ENCODE measurements at places on chromosomes 6 and 20. TPM values are rescaled to one million over a fixed set of nuclear protein-coding genes. Genes with fewer than 3 reads are reported as not detected.

DNA sequence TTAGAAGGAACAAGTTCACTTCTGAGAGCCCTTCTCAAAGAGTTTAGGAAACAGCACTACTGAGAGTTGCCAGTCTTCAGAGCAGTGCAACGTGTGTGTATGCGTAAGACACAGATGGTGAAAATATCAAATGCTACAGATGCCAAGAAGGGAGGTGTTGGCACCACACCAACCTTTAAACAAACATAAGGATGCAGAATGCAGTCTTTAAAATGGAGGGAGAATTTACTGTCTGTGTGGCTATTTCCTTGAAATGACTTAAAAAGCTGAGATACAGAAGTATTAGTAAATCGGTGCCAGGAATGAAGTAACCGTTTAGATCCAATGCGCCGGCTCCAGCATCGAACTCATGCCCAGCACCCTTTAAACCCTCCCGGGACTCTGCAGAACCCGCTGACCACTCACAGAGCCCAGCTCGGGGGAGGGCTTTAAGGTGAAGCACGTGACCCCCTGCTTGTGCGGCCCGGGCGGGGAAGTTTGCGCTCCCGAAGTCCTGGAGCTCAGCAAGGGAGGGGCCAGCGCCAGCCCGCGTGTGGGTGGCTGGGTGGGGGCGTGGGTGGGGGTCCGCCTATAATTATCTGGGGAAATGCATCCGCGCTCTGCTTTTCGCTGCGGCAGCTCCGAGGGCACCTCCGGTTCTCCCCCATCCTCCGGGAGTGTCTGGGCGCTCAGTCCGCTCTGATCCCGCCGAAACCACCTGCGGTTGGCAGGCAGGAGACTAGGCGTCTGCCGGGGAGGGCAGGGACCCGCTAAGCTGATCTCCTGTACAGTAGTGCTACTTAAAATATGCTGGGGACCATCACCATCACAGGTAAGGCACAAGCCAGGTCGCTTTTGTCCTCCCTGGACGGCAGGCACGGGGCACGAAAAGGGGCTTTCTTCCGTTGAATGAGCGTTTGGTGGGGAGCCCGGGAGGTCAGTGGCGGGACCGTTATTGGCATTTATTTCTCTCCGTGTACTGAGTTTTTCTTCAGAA is 66.0 kb downstream of the ZBTB2 start:
- peak; percentile 81 for DNase-seq

GRCh38 chr6:157757430-157758403 is 65.3 kb upstream of the SNX9 start:
- no peak for DNase-seq

GRCh38 chr6:37777272-37777834 is 42.2 kb upstream of the ZFAND3 start:
- no peak for DNase-seq

DNA sequence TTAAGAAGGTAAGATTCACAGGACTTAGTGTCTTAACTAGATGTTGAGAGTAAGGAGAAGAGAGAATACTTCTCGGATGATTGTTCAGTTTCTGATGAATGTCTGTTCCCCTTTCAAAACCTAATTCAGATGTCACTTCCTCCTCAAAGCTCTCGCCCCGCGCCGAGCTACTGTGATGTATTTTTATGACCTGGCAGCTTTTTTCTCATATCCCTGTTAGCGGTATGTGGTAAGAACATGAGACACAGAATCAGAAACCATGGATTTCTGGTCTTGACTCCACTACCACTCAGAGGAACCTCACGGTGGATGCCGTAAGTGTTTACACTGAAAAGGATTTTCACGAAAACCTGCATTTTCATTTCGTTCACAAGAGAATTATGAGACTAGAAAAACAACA is 48.4 kb downstream of the CEP43 start:
- no peak for DNase-seq

- no peak for DNase-seq
Observed at GRCh38 chr6:11368264-11368663, 135.8 kb upstream of the NEDD9 start.

GRCh38 chr6:116779573-116780164 is 14.2 kb upstream of the FAM162B start:
- DNase-seq, result no peak

GRCh38 chr6:25014369-25014768 is 78.6 kb upstream of the RIPOR2 start:
- DNase-seq, result no peak

- DNase-seq, result no peak
Observed at GRCh38 chr6:154899824-154900463, 95.2 kb upstream of the TIAM2 start.

GRCh38 chr6:103177791-103178190 is 1681.9 kb downstream of the HACE1 start:
- DNase-seq, result no peak

- DNase-seq, result no peak
Observed at GRCh38 chr20:20414640-20415220, 46.8 kb downstream of the INSM1 start.

DNA sequence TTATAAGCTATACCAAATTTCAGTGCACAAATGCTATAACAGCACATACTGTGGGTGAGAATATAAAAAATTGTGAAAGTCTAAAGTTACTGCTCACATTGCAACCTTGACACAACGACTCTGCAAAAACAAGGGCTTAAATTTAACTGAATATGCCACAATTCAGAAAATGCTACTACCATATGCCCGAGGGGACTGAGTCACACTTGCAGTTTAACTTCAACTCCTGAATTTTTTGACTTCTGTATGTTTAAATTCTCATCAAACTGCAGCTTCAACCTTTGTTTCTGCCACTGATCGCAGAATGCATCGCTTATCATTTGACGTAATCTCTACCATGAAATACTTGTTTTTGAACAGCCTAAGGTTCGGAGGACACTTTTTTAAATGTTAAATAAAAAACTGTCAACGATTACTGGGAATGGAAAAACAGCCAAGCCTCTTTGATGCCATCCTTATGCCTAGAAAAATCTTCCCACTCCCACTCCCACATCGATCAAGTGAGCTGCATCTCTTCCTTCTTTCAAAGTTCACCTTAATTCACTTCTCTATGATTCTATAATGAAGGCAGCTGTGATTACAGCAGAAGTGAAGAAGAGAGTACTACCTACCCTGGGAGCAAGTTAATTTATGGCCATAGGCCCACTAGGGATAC is 136.5 kb downstream of the ATXN1 start:
- DNase-seq, result no peak

DNA sequence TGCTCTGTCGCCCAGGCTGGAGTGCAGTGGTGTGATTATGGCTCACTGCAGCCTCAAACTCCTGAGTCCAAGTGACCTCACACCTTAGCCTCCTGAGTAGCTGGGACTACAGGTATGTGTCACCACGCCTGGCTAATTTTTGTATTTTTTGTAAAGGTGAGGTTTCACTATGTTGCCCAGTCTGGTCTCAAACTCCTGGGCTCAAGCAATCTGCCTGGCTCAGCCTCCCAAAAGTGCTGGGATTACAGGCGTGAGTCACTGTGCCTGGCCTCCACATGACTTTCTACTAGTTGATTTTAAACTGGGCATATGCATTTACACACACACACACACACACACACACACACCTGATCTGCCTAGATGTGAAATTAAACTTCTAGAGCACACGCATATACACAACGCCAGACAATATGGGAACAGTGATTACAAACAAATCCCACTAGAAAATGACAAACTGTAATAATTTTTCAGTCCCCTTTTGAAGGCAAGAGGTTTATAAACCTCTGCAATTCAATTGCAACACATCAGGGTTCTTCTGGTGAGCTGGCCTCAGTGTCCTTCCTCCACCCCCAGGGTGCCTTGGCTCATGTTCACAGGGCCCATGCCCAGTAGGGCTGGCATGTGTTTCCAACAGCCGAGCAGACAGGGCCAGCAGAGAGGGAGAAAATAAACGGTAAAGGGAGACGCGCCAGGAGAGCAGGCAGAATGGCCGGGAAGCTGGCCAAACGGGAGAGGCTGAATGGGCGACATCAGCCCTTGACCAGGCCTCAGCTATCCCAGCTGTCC is 31.2 kb downstream of the PARD6B start:
- no peak for DNase-seq

The UBE2C gene
- 11.9 TPM for total RNA-seq

The RAET1L gene
- total RNA-seq, result 2.8 TPM

The FBXO9 gene
- 46.7 TPM for total RNA-seq

The ZSWIM1 gene
- 4.0 TPM for total RNA-seq

Measured in skin of body (tissue), 3 donors.